HEK293T (cell line): ENCODE measurements at places on chromosomes 12 and 14.

GRCh38 chr14:73755434-73756014, 41.3 kb upstream of the PNMA1 start:
- DNase-seq = no peak

DNA sequence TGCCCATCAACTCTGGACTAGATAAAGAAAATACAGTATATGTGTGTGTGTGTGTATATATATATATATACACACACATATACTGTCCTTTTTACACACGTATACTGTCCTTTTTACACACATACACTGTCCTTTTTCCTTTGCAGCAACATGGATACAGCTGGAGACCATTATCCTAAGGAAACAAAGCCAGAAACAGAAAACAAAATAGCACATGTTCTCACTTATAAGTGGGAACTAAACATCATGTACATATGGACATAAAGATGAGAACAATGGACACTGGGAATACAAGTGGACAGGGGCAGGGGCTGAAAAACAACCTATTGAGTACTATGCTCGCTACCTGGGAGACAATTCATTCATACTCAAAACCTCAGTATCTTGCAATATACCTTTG, 23.7 kb downstream of the VDR start:
- DNase-seq = no peak

- DNase-seq = no peak
These were observed 1031.9 kb upstream of the LRFN5 start for GRCh38 chr14:40574780-40575179.

- DNase-seq = no peak
These were observed 131.2 kb downstream of the SCARB1 start for GRCh38 chr12:124732275-124733075.

GRCh38 chr12:117968826-117969659, at the start of gene KSR2:
Gene KSR2, minus strand, starts transcription at chr12:117968990. Its CDS starts 735 bp downstream, at chr12:117968255.
- peak; percentile 84 for DNase-seq

DNA sequence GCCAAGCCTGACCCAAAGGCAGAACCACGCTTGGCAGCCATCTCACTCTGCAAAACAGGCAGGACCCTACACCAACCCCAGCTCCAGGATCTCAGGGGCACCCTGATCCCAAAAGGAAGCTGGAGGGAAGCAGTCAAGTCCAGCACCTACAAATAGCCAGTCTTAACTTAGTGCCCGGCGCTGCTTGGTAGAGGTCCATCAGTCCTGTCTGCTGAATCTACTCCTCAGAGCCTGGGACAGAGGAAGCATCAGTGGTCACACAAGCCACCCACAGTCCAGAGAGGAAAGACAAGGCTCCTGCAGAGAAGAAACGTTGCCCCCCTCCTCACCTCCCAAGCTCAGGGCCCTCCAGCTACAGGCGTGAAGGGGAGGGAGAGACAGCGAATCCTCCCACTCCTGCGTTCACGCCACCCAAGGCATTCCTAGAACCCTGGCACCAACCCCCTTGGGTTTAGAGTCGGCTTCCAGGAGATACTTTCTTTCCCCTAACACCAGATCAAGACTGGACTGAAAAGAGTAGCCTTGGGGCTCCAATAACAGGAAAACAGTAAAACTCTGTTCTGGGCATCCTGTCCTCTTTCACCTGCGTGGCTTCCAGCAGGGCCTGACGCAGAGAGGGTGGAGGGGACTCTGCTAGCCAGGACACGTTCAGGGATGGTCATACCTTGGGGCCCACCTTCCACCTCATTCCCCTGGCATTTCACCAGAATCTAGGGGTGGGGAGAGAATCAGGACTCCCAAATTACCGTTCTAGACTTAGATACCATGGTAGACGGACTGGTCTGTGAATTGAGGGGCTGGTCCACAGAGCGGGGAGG, 1.2 kb downstream of the PXN start:
- DNase-seq = no peak

DNA sequence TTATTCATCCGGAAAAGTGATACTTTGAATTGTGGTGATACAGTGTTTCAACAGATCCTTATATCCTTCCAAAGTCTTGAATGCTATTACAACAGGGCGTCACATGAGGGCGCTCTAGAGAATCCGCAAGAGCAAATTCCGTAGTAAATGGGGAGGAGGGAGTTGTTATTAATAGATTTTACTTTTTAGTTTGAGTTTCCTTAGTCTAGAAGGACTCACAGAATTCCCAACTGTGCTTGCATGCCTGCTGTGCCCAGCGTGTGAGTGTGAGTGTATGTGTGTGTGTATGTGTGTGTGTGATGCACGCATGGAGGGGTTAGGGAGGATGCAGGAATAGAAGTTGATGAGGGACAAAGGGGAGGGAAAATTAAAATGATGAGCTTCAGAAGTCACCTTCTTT, 375.3 kb downstream of the C12orf75 start:
- peak; percentile 43 for DNase-seq

- DNase-seq = no peak
These were observed 6.7 kb downstream of the SDS start for GRCh38 chr12:113396828-113397496.

GRCh38 chr12:87922736-87923135, 106.5 kb downstream of the C12orf50 start:
- DNase-seq = no peak

DNA sequence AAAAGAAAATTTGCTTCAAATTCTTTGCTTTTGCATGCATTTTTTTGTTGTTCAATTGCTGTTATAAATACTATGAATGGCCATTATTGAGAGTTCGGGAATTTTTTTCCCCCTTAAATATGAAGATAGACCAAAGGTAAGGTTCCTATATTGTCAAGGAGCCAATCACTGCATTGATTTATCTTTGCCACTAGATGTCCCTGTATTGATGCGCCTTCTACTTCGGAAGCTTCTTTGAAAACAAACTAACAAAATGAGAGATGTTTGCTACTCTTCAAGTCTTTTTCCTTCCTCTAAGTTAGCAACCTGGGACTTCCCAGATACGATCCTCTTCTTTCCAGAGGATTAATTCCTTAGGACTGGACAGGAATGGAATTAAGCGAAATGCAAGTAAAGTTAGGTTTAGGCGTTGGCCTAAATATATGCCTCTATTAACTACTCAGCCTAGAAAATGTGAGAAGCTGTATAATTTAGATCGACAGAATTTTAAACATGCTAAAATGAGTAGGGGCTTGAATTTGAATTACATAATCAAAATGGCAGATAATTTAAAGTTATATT, 318.1 kb downstream of the AEBP2 start:
- DNase-seq = peak; percentile 13

DNA sequence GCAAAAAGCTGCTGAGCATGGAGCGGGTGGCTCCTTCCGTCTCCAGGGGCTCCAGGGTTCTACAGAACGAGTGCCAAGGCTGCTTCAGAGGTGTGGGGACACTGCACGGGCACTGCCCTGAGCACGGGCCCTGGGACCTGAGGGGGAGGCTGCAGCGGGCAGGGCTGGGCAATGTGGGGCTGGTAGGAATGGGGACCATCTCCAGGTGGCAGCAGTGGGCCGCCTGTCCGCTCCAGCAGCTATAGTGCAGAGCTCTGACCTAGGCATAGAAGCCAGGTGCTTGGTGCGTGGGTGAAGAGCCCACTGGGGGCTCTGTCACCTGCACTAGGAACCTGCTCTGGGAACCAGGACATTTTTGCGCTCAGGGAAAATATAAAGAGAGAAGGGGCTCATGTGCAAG, 22.3 kb downstream of the HDAC7 start:
- DNase-seq = peak; percentile 36

- no peak for DNase-seq
These were observed 831 bp upstream of the RPS6KA5 start for GRCh38 chr14:91061056-91061887.

- DNase-seq = peak; percentile 16
These were observed 1.7 kb upstream of the C12orf56 start for GRCh38 chr12:64392221-64392620.

GRCh38 chr14:100525615-100526014, 61.6 kb downstream of the BEGAIN start:
- no peak for DNase-seq

- DNase-seq = no peak
These were observed 20.9 kb downstream of the SYT1 start for GRCh38 chr12:78885466-78885865.

DNA sequence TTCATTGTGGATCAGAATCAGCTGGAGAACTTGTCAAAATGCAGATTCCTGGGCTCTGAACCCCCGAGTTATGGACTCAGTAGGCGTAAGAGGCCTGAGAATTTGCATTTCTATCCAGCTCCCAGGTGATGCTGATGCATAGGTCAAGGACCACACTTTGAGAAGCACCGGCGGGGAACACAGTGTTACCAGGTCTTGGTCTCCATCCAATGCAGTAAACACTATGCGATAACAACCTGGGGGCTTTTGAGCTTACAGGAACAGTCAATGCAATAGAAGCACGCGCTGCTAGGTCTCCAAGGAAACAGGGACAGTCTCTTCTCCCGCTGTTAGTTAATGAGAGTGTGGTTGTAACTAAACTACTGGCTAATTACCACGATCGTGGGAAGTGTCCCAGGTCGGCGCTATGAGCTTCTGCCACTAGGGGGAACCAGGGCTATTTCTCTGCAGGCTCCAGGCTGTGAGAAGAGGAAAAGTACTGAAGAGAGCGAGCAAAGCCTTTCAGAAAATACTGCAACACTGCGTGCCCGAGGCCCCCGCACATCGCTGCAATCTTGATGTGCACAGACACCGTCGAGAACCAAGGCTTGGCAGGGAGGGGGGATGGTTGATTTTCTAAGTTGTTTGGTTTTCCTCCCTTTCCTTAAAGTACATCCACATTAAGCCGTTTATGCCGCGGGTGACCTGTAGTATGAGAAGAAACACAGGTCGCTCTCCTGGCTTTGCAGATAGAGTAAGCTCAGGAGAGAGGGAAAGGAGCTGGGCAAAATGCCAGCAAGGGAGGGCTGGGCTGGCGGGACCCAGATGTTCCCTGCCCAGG, 52.0 kb upstream of the KCNA1 start:
- peak; percentile 75 for DNase-seq

GRCh38 chr12:50718760-50719159, 45.1 kb upstream of the ATF1 start:
- no peak for DNase-seq

DNA sequence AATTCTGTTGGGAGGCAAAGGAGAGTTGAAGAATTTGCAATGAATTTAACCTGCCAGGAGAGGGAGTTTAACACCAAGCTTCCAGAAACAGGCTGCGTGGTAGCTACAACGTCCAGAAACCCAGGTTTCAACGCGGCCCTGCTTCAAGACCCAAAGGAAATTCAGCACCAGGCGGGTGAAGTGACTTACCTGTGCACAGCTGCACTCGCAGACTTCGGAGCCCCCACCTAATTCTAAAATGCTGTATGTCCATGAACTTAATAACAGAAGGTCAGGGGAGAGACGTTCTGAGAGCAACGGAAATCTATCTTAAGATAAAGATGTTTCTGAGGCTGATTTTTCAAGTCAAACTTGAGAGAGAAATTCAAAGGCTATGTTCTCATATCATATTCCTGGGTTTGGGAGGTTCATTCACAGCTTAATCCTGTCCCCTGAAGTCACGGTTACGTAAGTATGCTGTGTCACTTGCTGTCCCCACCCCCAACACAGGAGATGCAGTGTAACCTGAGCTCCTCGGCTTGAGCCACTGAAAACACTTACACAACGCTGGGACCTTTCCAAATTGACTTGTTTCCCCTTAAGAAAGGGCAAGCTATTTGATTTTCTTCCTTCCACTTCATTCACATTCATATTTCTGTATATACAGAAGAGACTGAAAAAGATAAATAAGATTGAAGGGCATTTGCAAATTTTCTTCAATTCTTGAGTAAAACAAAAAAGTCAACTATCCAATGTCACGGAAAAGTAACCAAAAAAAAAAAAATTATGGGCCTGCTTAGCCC, 22.7 kb downstream of the CLIP1 start:
- peak; percentile 72 for DNase-seq

- DNase-seq = no peak
These were observed 131.9 kb downstream of the CEP83 start for GRCh38 chr12:94327809-94328208.

DNA sequence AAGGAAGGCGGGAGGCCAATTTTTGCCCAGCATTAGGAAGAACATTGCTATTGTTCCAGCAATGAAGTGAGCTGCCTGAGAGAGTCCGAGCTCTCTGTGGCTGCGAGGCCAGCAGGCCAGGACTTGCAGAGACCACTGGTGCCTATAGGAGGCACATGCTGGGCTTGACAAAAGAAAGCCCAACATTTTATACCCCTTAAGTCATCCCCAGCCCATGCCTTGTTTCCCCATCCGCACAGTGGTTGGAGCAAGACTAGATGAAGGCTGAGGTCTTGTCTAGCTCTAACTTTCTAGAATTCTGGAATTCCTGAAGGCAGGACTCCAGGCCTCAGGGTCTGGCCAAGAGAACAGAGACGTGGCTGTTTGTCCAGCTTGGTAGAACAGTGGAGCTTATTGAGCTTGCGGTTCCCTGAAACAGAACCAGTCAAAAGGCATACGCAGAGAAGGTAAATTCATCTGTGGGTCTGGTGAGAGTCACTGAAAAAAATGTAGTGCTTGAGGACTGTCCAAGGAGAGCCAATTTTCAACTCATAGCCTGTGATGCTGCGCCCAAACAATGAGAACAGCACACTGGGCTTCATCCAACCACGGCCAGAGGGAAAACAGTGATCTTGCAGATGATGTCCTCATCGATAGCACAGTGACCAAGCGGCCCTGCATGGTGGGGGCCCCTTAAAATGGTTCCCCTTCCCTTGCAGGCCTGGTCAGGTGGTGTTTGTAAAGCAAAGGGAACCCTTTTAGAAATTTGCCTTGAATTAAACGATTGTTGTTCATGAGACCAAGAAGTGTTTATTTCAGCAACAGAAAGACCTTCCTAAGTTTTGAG, 27.1 kb upstream of the COL2A1 start:
- no peak for DNase-seq

- DNase-seq = no peak
These were observed 871.1 kb upstream of the MGAT4C start for GRCh38 chr12:87127272-87127671.

GRCh38 chr12:18752947-18753346, 15.0 kb downstream of the CAPZA3 start:
- DNase-seq = no peak

DNA sequence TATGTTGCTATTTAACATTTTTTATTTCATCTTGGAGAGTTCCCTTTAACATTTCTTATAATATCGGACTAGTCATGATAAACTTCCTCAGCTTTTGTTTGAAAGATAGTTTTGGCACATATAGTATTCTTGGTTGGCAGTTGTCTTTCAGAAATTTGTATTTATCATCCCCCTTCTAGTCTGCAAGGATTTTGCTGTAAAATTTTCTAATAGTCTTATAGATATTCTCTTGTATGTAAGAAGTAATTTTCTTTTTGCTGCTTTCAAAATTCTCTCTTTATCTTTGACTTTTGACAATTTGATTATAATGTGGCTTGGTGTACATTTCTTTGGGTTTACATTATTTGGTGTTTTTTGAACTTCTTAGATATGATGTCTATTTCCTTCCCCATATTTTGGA, 116.0 kb upstream of the AVPR1A start:
- DNase-seq = no peak

GRCh38 chr12:106378788-106379187, 21.2 kb downstream of the POLR3B start:
- DNase-seq = no peak

DNA sequence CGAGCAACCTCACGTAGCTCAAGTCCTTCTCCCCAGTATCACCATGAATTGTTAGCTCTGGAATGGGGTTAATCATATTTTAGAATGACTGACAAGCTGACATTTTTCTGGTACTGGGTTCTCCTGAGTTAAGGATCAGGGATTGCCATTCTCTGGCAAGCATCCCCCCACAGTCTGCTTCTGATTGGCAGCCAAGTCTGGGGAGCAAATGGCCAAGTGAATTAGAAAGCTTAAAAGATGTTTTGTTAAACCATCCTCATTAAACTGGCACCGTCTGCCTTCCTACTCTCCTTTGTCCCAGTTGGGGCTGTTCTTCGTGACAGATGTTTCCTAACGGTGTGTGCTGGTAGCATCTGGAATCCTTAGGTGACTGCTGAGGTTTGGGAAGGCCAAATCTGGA, 17.2 kb upstream of the CISTR start:
- DNase-seq = no peak
